Vagina (tissue), 2 donors: ENCODE measurements at places on chromosomes 16 and 17.
A peak's percentile ranks its signal among the peaks of the same experiment; 100 is the strongest.

DNA sequence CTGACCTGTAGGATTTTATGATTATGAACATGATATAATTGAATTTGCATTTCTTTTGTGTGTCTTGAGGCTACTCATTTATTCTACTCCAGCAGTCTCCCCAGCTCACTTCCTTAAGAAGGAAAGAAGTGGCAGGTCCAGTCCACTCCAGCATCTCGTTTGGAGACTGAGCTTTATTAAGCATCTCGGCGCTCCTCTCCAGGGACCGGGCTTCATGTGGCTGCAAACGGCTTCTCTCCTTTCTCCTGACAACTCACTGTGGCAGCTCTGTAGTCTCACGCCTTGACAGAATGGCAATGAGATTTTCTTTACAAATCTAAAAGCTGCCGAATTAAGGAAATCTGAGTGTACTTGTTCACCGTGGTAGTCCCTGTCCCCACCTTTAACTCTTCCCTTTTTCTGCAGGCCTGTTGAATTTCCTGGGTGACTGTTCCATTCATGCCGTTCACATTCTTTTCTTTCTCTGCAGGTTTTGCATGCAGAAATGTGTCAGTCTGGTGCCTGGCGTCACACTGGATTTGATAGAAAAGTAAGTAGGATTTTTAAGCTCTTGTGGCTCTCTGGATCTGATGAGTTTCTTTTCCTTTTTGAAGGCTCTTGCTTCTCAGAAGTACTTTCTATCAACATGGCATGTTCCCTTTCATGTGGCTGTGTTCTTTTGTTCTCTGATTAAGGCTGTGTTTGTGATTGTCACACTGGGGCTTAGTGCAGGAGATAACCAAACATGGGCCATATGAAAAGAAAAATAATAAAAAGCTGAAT is 200.5 kb upstream of the CHMP6 start:
- H3K4me1 ChIP-seq = peaks cover 51% of the 10 kb centered on the region
- H3K4me3 ChIP-seq = no peak overlapping the region
- H3K27ac ChIP-seq = peak overlapping the region; percentile 82

- H3K4me3 ChIP-seq = no peak overlapping the region
- no peak for DNase-seq
- H3K4me1 ChIP-seq = peaks cover 29% of the 10 kb centered on the region
- H3K36me3 ChIP-seq = no peaks in the 10 kb centered on the region
- peak overlapping the region; percentile 61 for H3K27ac ChIP-seq
Observed at GRCh38 chr16:70440009-70440692, 1.3 kb upstream of the ST3GAL2 start.

GRCh38 chr17:64320613-64321553 is 57.8 kb upstream of the TEX2 start:
- H3K4me3 ChIP-seq = no peak overlapping the region
- no peak for DNase-seq
- H3K4me1 ChIP-seq = peaks cover 6% of the 10 kb centered on the region

DNA sequence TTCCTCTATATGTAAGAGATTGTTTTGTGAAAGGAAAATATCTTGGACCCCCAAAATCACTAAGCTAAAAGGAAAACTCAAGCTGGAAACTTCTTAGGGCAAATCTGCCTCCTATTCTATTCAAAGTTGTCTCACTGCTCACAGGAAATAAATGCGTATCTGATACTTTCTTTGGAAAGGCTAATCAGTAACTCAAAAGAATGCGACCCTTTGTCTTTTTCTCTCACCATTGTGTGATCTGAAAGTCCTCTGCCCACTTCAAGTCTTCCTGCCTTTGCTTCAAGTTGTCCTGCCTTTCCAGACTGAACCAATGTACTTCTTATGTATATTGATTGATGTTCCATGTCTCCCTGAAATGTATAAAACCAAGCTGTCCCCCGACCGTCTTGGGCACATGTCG is 157.3 kb downstream of the KIF2B start:
- no peaks in the 10 kb centered on the region for H3K27me3 ChIP-seq
- no peak overlapping the region for H3K4me3 ChIP-seq
- no peak overlapping the region for H3K27ac ChIP-seq
- H3K36me3 ChIP-seq = no peaks in the 10 kb centered on the region
- no peaks in the 10 kb centered on the region for H3K4me1 ChIP-seq

- H3K27me3 ChIP-seq = no peaks in the 10 kb centered on the region
- H3K27ac ChIP-seq = no peak overlapping the region
- no peak for DNase-seq
- H3K4me3 ChIP-seq = no peak overlapping the region
- peaks cover 18% of the 10 kb centered on the region for H3K4me1 ChIP-seq
- no peaks in the 10 kb centered on the region for H3K36me3 ChIP-seq
Observed at GRCh38 chr17:31845291-31845690, 13.8 kb downstream of the COPRS start.

DNA sequence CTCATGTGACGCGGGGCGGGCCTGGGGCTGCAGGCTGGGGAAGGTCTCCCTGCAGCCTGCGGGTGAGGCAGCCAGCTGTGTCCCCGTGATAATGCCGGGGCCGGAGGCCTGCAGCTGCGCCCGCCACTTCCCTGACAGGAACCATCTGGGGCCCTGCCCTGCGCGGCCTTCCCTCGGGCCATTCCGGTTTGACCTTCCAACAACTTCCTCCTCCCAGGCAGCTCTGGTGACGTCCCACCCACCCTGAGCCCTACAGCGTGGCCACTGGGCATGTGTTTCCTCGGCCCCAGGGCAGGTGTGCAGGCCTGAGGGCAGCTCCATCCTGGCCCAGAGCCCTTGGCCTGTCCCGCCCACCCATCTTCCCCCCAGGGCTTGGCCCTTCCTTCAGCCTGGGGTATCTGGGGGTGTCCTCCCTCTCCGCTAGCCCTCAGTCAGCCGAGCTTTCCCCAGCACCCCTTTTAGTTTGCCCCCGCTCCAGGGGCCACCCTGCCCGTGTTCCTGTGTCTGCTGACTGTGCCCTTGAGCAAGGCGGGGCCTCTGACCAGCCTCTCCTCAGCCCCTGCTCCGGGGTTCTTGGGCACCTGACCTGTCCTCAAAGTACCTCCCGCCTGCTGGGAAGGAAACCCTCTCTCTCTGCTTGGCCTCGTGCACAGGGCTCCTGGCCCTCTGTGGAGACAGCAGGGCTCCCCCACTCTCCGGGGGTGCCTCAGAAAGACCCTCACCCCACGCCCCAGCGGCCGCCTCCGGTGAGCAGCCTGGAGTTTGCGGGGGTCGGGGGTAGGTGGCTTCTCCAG is at the start of gene CBFA2T3:
Gene CBFA2T3 (minus strand): TSS at position 190 of the 794 bp plus-strand sequence. CDS start 400 bp downstream, outside the sequence.
- DNase-seq = no peak
- no peaks in the 10 kb centered on the region for H3K27me3 ChIP-seq
- H3K27ac ChIP-seq = no peak within 1 kb of the TSS
- no peaks in the 10 kb centered on the region for H3K36me3 ChIP-seq
- no peak within 1 kb of the TSS for H3K4me3 ChIP-seq

GRCh38 chr16:10640934-10641333 is 53.8 kb downstream of the TEKT5 start:
- DNase-seq = no peak
- no peaks in the 10 kb centered on the region for H3K27me3 ChIP-seq
- no peaks in the 10 kb centered on the region for H3K4me1 ChIP-seq

DNA sequence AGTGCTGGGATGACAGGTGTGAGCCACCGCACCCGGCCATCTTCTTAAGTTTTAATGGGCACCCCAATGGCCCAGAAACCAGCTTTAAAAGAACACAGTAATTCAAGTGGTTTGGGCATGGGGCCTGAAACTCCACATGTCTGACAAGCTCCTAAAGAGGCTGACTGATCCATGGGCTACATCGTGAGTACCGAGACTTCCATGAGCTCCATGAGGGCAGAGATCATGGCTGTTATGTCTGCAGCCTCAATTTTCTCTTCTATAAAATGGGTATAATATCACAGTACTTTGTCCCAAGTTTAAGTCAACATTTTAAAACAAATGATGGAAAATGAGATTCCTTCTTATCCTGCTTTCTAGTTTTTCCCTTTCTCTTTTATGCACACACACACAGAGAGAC is 397.6 kb upstream of the MAF start:
- DNase-seq = no peak
- no peaks in the 10 kb centered on the region for H3K4me1 ChIP-seq
- no peak overlapping the region for H3K27ac ChIP-seq
- no peak overlapping the region for H3K4me3 ChIP-seq
- no peaks in the 10 kb centered on the region for H3K36me3 ChIP-seq
- no peaks in the 10 kb centered on the region for H3K27me3 ChIP-seq

DNA sequence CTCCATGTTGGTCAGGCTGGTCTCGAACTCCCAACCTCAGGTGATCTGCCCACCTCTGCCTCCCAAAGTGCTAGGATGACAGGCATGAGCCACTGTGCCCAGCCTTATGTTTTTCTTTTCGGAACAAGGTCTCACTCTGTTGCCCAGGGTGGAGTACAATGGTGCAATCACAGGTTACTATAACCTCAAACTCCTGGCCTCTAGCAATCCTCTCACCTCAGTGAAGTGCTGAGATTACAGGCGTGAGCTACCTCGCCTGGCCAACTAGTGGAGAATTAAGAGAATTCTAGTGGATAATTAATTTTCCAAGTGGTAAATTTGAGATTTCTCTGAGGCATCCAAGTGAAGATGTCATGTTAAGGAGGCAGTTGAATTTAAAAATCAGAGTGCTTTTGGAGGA is 2.9 kb upstream of the FBXO47 start:
- no peaks in the 10 kb centered on the region for H3K4me1 ChIP-seq
- H3K4me3 ChIP-seq = no peak overlapping the region
- DNase-seq = no peak
- no peaks in the 10 kb centered on the region for H3K36me3 ChIP-seq
- H3K27ac ChIP-seq = no peak overlapping the region
- no peaks in the 10 kb centered on the region for H3K27me3 ChIP-seq

DNA sequence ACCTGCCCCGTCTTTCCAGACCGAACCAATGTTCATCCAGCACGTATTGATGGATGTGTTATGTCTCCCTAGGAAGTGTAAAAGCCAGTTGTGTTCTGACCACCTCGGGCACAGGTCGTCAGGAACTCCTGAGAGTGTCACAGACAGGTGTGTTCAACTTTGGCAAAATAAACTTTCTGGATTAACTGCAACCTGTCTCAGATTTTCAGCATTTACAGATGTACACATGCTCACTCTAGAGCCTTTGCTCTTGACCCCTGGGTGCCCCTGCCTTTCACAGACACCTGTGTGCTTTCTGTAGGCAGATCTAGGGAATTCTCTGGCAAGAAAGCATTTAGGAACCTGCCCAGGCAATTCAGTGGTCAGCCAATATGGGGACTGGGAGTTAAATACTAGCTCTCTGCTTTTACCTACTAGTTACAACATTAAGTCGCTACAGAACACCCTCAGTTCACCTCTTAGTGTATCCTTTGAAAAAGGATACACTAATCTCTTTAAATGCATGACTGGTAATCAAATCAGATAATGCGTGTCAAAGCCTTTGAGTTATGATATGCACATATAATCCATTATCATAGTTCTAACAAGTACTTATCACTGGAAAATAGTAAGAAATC is 188.9 kb downstream of the CPPED1 start:
- no peaks in the 10 kb centered on the region for H3K4me1 ChIP-seq
- no peak overlapping the region for H3K27ac ChIP-seq
- H3K36me3 ChIP-seq = no peaks in the 10 kb centered on the region

GRCh38 chr16:49836668-49837067 is 19.2 kb downstream of the ZNF423 start:
- no peaks in the 10 kb centered on the region for H3K36me3 ChIP-seq
- H3K27me3 ChIP-seq = no peaks in the 10 kb centered on the region
- H3K4me1 ChIP-seq = peaks cover 74% of the 10 kb centered on the region
- no peak for DNase-seq
- peak overlapping the region; percentile 95 for H3K27ac ChIP-seq
- no peak overlapping the region for H3K4me3 ChIP-seq

DNA sequence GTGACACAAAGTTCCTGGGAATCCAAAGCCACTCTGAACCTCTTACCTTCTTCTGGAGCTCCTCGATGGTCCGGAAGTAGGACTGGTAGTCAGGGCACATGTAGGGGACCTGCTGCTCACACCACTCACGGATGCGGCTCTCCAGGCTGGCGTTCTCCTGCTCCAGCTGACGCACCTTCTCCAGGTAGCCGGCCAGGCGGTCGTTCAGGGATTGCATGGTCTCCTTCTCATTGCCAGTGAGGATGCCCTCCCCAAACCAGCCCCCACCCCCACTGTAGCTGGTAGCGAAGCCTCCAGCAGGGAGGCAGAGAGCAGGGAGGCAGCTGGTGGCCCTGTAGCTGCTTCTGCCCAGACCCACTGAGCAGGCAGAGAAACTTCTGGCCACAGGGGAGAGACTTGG is 370 bp downstream of the KRT35 start:
- no peak overlapping the region for H3K4me3 ChIP-seq
- H3K4me1 ChIP-seq = no peaks in the 10 kb centered on the region
- no peak for DNase-seq
- H3K27ac ChIP-seq = no peak overlapping the region
- no peaks in the 10 kb centered on the region for H3K36me3 ChIP-seq

- H3K27ac ChIP-seq = no peak overlapping the region
- DNase-seq = no peak
- H3K4me3 ChIP-seq = no peak overlapping the region
- peaks cover 79% of the 10 kb centered on the region for H3K4me1 ChIP-seq
- no peaks in the 10 kb centered on the region for H3K27me3 ChIP-seq
Observed at GRCh38 chr17:1000597-1001461, 3.9 kb downstream of the TIMM22 start.

GRCh38 chr17:74784125-74784810 is 8.1 kb upstream of the NAT9 start:
- H3K27me3 ChIP-seq = no peaks in the 10 kb centered on the region
- no peak for DNase-seq
- H3K4me1 ChIP-seq = no peaks in the 10 kb centered on the region
- no peak overlapping the region for H3K27ac ChIP-seq
- no peak overlapping the region for H3K4me3 ChIP-seq

GRCh38 chr16:24776501-24777220 is 47.2 kb downstream of the TNRC6A start:
- H3K4me3 ChIP-seq = no peak overlapping the region
- H3K36me3 ChIP-seq = peaks cover 43% of the 10 kb centered on the region
- no peak for DNase-seq
- no peaks in the 10 kb centered on the region for H3K27me3 ChIP-seq

DNA sequence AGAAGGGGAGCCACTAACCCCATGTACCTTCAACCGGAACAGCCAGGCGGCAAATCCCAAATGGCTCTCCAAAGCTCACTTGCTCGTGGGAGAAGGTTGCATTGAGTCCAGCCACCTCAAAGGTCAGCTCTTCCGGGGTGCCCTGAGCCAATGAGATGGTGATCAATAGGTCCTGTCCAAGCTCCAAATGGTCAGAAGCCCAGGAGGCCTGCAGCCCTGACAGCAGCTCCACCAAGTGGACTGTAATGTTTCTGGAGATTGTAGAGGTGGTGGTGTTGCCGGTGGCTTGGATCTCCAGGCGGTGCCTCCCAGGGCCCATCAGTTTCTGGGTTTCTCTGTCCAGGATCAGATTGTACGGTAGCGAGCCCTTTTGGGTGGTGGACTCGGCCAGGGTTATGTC is 39.9 kb upstream of the BCO1 start:
- no peaks in the 10 kb centered on the region for H3K36me3 ChIP-seq
- DNase-seq = no peak
- H3K27me3 ChIP-seq = no peaks in the 10 kb centered on the region
- H3K27ac ChIP-seq = no peak overlapping the region
- H3K4me3 ChIP-seq = no peak overlapping the region

DNA sequence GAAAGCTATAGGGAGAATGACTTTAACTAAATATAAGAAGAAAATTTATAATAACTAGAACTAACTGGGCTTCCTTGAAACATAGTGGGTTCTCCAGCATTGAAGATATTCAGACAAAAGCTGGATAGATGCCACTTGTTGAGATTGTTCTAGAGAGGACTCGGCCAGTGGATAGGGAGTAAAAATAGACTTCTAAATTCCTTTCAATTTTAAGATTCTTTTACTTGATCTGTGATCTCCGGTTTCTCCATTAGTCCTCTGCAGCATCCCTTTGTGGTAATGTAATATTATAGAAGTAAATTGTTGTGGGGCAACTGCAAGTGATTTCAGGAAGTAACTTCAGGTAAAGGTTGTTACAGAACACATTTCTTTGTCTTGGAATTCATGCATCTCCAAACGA is 10.3 kb upstream of the RARA start:
- H3K4me3 ChIP-seq = no peak overlapping the region
- DNase-seq = no peak
- no peak overlapping the region for H3K27ac ChIP-seq
- no peaks in the 10 kb centered on the region for H3K27me3 ChIP-seq
